Activated T-cell treated with anti-CD3 and anti-CD28 coated beads, Interleukin-2, amount 50 U/mL, for 72 hours (primary cell): ENCODE measurements at places on chromosomes 7 and 10. TPM values are rescaled to one million over a fixed set of nuclear protein-coding genes. Genes with fewer than 3 reads are reported as not detected.

- no peak for DNase-seq
Observed at GRCh38 chr7:98629001-98629431, 11.9 kb downstream of the NPTX2 start.

- DNase-seq = no peak
Observed at GRCh38 chr10:104966563-104967297, 325.6 kb downstream of the SORCS3 start.

DNA sequence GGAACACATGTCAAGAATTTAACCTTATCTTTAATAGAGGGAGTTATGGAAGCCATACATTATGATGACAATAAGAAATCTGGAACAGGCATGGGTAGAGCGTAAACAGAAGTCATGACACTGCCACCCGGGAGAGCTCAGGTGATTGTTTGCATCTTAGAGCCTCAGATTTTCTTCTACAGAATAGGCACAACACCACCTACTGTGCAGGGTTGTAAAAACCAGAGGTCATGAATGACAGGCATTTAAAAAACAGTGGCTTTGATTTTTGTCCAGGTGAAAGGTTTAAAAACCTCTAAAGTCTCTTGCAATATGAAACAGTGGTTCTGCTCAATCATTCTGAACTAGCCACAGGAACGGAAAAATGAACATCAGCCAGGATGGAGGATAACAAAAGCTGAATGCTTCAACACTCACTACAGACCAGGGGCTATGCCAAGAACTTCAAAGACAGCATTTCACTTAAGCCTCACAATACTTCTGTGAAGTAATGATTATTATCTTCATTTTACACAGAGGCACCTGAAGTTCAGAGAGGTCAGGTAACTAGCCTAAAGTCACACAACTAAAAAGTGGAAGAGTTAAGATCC is 123.8 kb downstream of the SLC25A13 start:
- no peak for DNase-seq

- DNase-seq = no peak
Observed at GRCh38 chr7:74476626-74477025, 22.9 kb downstream of the GTF2IRD1 start.

OR2A12 gene
- total RNA-seq = not detected

DNA sequence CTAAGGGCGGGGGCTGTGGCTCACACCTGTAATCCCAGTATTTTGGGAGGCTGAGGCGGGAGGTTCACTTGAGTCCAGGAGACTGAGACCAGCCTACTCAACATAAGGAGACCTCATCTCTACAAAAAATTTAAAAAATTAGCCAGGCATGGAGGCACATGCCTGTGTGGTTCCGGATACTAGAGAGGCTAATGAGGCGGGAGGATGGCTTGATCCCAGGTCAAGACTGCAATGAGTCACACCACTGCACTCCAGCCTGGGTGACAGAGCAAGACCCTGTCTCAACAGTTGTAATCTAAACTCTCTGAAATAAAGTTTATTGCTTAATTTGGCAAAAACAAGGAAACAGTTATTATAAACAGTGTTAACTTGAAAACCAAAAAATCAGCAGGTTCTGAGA is 123.3 kb downstream of the USP6NL start:
- DNase-seq = no peak

DNA sequence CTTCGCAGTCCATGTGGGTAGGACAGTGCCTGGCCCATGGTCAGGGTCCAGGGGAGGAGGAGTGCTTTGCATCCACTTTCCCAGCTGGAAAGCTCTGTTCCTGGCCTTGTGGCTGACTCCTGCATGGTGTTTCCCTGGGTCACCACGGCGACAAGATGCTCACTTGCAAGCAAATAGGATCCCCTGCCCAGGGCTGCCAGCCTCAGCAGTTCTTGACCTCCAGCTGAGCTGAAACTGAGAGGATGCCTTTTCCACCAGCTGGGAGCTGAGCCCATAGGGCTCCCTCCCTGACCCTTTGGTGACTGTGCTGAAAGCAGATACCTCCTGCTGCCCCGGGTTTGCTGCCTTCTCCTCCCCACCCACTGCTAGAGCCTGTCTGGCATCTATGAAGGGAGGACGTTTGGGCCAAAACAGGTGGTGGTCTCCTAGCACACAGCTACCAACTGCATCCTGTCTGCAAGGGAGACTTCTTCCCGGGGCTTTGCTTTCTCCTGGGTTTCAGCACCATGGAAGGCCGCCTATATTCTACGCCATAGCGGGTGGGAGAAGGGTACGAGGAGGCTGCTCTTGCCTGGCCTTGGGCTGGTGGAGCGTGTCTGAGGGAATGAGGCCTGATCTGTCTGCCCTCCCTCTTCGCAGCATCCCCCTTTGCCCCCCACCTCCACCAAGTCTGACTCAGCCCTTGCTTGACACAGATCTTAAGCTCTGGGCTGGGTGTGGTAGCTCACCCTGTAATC is 34.4 kb downstream of the UBTD1 start:
- no peak for DNase-seq

- no peak for DNase-seq
Observed at GRCh38 chr7:31917256-31917655, 153.0 kb downstream of the PDE1C start.

DNA sequence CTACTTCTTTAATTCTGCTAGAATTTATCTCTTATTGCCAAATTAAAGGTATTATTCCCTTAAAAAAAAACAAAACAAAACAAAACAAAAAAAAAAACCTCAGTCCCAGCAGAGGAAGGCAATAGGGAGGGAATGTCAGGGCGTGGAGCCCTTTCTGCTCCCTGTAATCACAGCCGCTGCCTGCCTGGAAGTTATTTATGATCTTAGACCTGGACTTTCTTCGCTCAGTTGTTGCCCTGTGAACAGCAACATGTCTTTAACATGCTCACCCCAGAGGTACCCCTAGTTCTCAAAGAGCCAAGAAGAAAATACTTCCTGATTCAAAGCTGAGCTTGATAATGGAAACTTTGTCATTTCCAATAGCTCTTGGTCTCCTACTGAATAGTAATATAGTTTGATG is 7.7 kb downstream of the FAM180A start:
- DNase-seq = no peak

DNA sequence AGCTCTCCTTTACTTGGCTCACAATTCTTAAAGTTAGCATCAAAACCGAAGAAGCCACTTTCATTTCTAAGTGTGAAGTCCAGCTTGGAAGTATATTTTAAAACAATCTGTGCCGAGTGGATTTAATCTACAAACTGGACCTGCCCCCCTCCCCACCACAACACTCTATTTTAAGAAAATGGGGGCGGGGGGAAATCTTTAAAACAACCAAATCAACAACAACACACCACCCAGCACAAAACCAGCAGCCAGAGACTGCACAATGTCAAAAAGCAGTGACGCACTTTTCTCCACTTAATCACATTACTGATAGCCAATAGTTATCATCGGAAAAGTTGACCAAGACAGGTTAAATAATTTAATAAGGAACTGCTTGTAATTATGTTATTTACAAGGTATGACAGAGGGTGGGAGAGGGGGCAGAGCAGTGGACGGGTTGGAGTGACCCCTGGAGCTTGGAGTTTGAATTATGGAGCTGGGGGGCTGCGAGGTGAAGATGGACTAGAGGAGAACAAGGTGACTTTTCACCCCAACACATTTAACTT is 2.8 kb downstream of the EBF3 start:
- DNase-seq = no peak

TMEM270 gene
- total RNA-seq = not detected

- no peak for DNase-seq
Observed at GRCh38 chr10:48490571-48490940, 114.3 kb downstream of the ARHGAP22 start.

DNA sequence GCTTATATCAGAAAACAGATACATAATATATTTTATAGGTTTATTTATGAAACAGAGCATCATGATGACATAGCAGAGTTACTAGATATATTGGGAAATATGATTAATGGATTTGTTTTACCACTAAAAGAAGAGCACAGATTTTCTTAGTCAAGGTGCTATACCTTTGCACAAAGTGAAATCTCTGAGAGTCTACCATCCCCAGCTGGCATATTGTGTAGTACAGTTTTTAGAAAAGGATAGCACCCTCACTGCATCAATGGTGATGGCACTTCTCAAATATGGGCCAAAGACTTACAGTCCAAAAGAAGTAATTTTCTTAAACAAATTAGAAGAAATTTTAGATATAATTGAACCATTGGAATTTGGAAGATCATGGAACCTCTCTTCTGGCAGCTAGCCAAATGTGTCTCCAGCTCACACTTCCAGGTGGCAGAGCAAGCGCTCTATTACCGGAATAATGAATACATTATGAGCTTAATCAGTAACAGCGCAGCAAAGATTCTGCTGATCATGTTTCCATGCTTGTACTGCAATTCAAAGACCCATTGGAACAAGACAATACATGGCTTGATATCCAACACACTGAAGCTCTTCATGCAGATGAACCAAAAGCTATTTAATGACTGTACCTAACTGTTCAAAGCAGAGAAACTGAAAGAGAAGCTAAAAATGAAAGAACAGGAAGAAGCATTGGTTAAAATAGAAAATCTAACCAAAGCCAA is 21.9 kb upstream of the CREB3L2 start:
- no peak for DNase-seq

- DNase-seq = no peak
Observed at GRCh38 chr10:95248989-95249388, 41.8 kb downstream of the PDLIM1 start.

DNA sequence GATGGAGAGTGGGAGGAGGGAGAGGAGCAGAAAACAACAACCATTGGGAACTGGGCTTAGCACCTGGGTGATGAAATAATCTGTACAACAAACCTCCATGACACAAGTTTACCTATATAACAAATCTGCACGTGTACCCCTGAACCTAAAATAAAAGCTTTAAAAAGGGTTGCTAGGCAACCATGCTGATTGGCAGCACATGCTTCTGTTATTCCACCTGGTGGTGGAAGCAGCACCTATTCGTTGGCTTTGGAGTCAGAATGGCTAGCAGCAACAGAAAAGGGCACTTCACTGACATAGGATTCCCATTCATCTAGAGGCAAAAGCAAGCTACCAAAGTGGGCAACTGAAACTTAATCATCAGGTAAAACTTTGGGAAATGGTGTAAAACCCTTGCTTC is 57.1 kb downstream of the RELN start:
- no peak for DNase-seq

- DNase-seq = no peak
Observed at GRCh38 chr7:111780527-111780926, 218.2 kb upstream of the IMMP2L start.

GRCh38 chr10:111459967-111460366 is 383.1 kb downstream of the ADRA2A start:
- no peak for DNase-seq

DNA sequence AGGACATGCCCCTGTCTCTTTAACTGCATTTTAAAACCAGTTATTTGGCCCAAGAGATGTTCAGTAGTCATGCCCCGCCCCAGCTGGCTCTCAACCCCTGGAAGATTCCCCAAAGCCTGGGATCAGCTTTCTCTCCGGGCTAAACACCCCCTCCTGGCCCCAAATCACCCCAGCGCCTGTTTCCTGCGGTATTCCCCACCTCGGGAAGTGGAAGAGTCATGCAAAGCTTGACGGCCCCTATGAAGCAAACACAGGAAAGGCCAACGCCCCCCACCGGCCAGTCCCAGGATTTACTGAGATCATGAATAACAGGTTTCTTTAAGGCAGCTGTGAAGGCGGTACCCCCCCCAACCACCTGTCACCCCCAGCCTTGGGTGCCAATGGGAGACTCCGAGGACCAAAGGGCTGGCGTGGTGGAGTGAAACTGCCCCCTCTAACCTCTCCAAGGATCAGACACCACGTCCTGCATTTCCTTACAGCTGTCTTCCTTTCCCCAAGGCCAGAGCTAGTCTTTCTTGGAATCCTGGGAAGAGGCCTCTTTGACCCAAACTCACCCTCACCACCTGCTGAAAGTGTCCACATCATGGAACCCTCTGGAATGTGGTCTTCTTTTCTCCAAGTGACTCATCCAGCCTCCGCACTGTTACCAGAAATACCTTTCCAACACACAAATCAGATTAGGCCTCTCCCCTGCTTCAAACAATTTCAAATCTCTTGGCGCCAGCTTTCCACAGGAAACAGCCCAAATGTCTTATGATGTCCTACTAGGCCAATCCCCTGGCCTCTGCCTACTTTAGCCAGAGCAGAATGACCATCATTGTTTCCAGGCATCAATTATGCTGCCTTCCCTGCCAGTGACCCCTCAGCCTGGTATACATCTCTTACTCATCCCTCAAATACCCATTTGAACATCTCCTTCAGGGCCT is 301.5 kb downstream of the ZEB1 start:
- DNase-seq = no peak

- no peak for DNase-seq
Observed at GRCh38 chr10:615583-616152, 73.8 kb downstream of the DIP2C start.

DNA sequence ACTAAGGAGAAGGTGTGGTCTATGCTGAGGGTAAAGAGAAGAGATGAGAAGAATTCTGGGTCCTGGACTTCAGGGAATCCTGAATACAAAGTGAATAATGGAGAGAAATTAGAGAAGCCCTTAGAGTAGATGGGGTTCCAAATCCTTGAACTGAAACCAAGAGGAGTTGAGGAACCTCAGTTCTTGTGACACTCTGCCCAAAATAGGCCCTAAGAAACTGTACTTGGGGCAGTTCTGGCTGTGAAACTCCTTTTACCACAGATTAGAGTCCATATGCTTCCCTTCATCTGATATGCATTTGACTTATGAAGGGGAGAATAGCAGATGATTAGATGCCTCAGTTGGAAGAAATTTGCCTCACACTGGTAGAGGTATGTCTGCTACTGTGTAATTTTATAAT is 19.0 kb downstream of the TES start:
- no peak for DNase-seq

SLC29A3 gene
- total RNA-seq = 5.3 TPM
